ENCODE measurements at places on chromosomes 4 and X.

DNA sequence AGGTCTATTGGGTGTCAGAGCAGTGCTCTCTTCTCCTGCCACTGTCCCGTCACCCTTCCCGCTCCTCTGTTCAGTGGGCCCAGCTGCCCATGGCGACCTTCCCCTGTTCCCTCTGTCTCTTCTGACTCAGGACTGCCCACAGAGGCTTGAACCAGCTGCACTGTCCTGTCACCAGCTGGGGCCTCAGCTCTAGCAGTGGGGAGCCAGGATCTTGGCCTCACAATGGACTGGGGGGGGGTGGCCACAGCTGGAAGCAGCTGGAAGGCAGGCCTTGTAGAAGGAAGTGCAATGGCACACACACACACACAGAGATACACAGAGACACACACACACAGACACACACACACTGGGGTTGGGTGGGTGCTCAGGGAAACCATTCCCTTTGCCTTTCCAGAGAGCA is 114.0 kb upstream of the PJA1 start:
- no peak for DNase-seq

GRCh38 chr4:95572304-95572991 is 23.7 kb upstream of the UNC5C start:
- no peak for DNase-seq

GRCh38 chr4:8917321-8917811 is 45.7 kb upstream of the HMX1 start:
- DNase-seq: peak; percentile 5

DNA sequence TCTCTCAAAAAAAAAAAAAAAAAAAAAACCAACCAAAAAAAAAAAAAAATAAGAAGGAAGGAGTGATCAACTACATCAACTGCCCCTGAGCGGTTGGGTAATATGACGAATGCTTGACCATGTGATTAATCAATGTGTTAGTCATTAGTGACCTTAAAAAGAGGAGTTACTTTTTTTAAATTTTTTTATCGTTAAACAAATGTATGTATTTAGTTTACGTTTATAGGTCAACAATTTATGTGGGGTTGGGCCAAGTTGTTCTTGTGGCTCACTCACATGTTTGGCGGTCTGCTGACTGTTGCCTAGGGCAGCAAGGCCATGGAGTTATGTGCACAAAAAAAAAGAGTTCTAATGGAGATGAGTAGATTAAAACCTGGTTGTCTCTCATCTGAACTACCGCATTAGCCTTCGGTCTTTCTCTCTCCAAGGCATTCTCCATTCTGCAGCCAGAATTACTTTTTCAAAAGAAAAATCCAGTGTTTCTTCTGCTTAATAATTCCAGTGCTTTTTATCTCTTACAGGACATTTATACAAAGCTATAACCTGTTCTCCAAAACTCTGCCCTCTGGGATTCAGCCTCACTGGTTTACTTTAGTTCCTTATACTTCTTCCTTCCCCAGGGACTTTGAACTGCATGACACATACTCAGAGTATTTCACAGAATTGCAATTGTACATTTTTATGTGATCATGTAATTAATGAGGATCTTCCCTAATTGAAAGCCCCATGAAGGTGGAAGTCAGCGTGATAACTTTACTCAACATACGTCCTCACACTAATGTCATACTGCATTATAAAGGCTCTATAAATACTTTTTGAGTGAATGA is 505.5 kb downstream of the ANKRD50 start:
- no peak for DNase-seq

DNA sequence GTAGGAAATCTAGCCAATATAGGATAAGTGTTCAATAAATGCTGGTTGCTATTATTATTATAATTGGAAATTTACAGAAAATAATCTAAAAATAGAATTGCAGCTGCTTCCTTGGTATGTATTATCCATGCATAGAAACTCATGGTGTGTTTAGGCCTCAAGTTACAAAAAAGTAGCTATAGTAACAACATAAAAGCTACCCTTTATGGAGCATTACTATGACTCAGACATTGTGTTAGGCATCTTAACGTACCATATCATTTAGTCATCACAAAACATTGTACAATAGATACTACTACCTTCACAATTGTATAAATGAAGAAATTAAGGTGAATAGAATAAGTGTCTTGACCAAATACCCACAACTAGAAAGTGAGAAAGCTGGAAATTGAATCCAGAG is 126.9 kb upstream of the NRK start:
- DNase-seq: no peak

- no peak for DNase-seq
These were observed 47.8 kb downstream of the GAB1 start for GRCh38 chr4:143384381-143384994.

DNA sequence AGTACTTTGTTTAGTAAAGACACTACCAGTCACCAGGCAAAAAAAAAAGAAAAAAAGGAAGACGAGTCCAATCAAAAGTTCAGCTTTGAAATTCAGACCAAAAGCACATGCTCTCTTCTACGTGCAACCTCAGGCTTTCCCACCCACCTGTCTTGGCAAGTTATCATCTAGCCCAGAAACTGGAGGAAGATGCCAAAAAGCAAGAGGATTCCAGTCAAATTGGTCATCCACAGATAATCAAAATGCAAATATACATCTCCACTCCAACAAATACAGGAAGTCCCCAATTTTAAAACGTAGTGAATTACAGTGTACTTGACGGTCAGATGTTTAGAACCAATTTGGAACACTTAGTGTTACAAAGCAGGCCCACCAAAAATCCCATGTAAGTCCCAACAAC is 96.5 kb downstream of the PALLD start:
- DNase-seq: no peak

DNA sequence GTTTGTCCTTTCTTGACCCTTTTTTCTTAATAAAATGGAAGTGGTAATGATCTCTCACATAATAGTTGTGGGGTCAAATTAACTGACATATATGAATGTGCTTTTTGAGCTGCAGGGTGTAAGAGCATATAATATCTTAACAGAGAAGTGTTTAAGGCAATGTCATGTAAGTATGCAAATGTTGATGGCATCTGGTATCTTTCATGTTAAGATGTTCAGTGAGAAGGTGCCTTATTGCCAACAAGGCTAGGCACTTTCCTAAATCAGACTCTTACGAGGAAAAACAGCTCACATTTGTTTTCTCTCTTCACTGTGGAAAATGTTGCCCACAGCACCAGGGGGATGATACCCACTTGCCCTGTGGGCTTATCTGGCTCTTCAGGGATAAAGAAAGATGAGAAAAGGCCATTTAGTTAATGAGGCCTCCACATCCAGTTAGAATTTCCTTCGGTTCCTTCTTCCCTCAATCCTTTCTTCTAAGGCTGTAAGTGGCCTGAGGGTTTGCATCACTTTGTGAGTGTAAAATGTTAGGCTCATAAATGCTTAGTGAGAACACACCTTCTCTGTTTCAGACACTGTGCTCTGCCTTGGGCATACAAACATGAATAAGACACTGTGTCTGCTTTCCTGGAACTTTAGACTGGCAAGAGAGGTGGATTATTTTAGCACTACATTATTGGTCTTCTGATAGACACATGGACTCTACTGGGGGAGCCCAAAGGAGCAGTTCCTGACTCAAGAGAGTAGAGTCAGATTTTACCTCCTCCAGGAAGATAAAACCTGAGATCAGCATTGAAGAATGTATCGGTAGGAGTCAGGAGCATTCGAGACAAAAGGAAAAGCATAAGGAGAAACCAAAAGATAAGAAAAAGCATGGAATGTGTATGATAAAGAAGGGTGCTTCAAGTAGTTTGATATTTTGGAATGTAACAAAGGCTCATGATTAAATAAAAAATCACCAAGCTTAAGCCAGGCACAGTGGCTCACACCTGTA is 135.5 kb downstream of the SOWAHB start:
- DNase-seq: no peak

GRCh38 chrX:65136424-65136823 is 160.2 kb upstream of the ZC4H2 start:
- no peak for DNase-seq

DNA sequence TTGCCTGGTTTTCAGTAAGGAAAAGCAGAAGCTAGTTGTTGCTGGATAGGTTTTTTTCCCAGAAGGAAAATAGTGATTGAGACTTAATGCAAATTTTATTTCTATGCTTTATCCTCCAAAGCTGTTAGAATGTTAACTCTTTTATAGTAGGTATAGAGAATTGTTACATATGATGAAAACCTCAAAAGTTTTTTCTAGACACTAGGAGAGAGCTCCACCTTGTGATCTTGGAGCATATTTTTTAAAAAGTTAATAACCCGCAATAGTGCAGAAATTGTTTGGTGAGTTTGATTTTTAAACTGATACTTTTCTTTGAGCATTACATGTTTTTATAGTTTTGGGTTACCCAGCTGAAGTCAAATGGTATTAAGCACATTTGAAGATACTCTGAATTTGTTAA is 56.5 kb downstream of the STAG2 start:
- DNase-seq: no peak

- no peak for DNase-seq
These were observed 35.0 kb upstream of the MAML3 start for GRCh38 chr4:140188975-140189374.

DNA sequence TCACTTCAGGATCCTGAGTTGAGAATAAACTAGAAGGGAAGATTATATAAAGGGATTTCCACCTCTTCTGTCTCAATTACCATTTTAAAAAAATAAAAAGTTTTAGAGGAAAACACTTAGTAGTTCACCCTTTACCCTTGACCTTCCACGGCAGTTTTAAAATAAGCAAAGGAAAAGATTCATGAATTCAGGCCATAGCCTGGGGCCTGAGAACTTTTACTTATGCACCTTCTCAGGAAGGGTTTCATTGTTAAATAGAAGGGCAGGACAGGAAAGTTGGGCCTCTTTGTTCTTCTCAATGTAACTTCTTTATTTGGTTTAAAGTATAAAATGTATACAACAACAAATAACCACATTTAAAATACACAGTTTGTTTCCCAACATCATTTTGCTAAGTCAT is 54.9 kb downstream of the PKD2 start:
- no peak for DNase-seq

DNA sequence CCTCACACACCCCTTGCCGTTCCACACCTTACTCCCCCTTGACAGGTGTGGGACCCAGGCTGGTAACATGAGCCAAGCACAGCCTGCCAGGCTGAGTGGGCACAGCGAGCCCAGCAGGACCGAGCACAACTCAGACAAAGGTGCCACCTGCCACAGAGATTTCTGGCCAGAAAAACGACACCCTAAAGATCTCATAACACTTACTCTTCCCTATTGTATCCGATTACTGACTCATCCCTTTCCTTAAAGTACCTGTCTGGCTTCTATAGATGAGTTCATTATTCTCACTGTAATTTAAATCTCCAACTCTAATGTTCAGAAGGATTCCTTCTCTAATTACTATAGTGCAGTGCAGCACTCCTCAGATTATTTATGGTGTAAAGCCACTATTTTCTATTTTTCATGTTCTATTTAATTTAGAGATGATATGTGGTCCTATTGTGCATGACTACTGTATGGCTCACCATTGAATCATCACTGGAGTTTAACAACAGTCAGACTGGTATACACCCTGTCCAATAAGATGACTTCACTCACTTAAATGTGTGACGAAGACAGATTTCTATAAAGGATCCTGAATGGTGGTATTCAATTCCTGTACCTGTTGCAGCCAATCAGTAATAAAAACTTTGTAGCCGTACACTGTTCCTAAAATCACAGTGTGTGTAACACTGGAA is 7.6 kb upstream of the SYTL5 start:
- DNase-seq: no peak

DNA sequence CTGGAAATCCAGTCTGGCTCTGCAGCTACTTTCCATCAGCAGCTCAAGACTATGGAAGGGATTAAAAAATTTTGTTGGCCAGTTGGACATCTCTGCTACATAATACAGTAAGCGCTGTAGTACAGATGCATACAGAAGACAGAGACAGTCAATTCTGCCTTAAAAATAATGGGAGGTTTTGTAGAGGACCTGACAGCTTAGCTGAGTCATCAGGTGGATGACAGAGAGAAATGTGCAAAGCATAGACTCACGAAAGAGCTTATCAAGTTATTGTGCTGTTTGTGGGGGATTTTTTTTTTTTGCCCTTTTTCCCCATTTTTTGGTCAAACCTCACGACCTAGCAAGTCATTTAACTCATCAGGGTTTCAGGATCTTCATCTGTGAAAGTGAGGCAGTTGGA is 149.0 kb upstream of the SCML1 start:
- no peak for DNase-seq

DNA sequence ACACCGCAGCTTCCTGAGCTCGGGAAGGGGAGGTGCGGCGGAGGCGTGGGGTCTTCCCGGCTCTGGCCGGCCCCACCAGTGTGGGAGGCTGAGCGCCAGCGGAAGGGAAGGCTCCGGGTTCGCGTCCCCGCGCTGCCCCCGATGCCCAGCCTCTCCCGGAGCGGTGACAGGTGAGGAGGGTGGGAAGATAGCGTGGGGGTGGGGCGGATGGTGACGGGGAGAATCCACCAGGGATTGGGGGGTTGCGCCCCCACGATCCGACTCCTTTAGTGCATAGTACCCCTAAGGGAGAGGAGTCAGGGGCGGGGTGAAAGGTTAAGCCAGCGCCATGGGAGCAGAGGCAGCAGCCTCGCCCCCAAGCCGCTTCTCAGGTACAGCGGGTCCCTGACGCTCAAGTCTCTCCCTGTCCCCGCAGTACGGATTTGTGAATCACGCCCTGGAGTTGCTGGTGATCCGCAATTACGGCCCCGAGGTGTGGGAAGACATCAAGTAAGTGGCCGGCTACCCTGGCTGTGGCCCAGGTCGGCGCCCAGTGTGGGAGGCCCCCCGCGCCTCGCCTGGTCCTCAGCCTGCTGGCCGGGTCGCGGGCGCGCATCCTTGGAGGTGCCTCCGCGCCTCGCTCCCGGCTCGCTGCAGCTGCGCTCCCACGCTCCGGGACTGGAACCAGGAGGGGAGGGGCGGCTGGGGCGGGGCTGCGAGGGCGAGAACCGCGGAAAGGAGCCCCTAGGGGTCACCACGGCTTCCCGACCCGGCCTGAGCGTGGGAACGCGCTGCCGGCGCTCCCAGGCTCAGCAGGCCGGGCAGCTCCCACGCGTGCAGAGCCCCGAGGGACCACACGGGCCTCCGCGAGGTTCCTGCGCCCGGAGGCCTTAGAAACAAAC is 791 bp downstream of the GUCY1B1 start:
- peak; percentile 44 for DNase-seq

DNA sequence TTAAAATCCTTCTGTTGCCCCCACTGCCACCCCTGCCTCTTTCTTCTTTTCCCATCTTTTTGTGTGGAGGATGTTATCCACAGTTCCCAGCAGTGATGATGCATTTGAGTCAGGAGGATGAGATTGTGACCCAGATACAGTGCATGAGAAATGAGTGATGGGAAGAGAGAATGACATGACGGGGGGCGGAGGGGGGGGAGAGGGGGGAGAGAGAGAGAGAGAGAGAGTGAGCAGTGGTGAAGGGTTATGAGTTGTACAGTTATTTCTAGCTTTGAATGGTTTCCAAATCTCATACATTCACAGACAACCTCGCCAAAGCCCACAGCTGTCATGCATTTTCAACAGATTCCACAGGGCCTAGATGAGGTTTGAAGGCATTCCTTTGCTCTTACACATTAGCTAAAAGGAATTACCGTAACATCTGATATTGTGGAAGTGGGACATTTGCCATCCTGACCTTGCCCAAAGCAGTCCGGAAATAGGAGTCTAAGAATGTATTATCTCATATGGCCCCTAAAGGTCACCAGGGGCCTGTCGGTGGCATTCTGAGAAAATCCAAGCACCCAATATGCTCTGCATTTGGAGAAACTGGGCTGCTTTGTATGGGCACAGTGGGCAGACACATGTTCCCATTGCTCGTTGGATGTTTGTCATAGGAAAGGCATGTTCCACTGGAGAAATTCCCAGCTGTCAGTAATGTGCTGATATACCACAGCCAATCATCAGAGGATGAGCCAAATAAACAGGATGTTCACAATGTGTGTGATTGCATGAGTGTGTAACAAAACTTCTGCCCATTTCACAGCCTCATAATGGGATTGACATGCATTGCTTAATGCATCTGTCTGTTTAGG is 435.8 kb downstream of the SPRY1 start:
- no peak for DNase-seq

- DNase-seq: no peak
These were observed 849.7 kb upstream of the GRID2 start for GRCh38 chr4:91454111-91454510.
